Stimulated activated CD8-positive, alpha-beta memory T cell treated with anti-CD3 and anti-CD28 coated beads, Interleukin-4, amount 100 ng/mL, for 1 hour (primary cell): ENCODE measurements at places on chromosomes 13 and 19.

DNA sequence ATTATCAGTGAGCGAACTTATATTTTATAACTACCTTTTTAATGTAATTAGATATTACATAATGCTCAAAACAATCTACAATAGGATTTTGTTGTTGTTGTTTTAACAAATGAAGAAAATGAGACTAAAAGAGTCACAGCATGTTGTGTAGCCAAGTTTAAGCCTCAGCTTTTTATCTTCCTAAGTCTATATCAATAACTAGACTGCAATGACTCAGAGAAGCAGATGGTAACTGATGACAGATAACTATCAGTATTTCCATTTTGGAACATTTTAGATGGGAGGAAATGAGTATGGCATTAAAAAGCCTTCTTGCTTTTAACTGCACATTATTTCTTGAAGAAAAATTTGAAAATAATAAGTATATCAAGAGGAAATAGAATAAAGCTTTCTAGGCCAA, 825.2 kb downstream of the SLITRK1 start:
- DNase-seq = no peak

- no peak for DNase-seq
Observed at GRCh38 chr13:33494596-33495204, 209.1 kb upstream of the STARD13 start.

DNA sequence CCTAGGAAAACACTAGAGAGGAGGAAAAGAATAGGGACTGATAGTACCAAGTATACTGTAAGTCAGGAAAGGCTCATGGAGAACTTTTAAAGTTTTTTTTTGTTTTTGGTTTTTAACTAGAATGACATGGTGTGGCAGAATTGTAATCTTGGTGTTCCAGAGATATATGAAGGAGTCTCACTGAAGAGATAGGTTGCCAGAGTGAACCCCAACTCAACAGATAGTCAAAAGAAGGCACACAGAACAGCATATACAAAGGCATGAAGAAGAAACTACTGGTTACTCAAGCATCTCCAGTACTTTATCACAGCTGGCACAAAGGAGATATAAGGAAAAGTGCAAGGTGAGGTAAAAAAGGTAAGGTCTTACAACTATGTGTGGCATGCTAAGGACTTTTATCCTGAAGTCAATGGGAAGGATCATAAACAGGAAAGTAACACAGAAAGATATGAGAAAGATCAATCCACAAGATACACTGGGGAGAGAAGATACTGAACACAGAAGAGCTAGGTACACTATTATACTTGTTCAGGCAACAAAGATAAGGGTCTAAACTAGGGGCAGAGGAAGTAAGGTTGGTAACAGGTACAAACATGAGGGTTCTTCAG, 6.0 kb downstream of the KPNA3 start:
- DNase-seq = no peak

DNA sequence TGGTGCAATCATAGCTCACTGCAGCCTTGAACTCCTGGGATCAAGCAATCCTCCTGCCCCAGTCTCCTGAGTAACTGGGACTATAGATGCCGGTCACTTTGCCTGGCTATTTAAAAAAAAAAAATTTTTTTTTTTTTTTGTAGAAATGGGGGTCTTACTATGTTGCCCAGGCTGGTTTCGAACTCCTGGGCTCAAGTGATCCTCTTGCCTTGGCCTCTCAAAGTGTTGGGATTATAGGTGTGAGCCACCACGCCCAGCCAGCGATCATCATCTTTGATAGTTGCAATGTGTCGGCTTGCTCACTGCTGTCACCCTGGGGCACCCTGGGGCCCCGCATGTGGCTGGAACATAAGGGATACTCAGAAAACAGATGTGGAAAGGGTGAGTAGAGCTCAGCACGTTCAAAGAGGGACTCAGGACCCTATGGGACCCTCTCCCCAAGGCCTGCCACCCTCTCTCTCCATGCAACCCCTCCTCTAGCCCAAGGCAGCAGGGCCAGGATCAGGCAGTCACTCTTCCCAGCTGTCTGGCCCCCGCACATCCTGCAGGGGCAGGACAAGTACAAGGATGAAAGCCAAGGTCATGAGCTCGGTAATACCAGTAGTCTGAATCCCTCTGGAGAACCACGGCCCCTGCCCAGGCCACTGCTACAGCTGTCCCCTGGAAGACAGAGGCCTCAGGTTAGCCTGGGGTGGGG, 6.5 kb upstream of the CCL25 start:
- DNase-seq = no peak

- DNase-seq = no peak
Observed at GRCh38 chr13:24557081-24557480, 44.5 kb upstream of the PARP4 start.

- DNase-seq = no peak
Observed at GRCh38 chr13:91630946-91631345, 232.5 kb downstream of the GPC5 start.

DNA sequence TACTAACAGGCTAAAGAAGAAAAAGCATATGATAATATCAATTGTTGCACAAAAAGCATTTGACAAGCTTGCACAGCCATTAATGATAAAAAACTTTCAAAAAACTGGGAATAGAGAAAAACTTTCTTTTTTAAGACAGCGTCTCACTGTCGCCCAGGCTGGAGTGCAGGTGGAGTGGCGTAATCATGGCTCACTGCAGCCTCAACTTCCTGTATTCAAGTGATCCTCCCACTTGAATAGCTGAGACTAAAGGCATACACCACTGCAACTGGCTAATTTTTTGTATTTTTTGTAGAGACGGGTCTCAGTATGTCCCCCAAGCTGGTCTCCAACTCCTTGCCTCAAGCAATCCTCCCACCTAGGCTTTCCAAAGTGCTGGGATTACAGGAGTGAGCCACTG, 382.8 kb downstream of the TSHZ3 start:
- no peak for DNase-seq

- DNase-seq = no peak
Observed at GRCh38 chr19:18126097-18126496, 26.9 kb upstream of the PIK3R2 start.

DNA sequence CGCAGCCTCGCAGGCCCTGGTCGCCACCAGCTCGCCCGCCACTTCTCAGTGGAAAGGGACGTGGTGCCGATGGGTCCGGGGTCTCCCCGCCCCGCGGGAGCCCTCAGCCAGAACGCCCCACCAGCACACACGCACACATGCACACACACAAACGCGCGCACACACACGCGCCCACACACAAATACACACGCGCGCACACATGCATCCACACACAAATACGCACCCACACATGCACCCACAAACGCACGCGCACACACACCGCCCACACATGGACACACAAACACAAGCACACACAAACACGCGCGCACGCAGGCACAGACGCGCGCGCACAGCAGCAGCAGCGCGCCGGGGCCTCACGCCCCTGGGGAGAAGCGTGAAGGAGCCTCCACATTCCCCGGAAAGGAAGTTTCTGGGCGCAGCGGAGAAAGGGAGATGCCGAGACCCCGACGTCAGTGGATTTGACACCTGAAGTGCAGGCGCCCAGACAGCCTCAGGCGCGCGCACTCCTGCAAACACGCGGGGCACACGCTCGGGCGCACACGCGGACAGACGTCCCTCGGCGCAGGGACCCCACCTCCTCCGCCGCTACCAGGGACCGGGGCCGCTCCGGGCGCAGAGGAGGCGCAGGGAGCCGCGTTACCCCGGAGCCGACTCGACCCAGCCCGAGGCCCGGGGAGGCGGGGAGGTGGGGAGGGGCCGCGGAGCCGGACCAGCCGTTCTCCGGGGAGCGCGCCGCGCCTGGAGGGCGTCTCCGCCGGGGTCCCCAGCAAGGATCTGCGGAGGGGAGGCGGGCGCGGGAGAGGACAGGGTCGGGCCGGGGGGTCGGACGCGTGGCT, 622 bp downstream of the RASA3 start:
- no peak for DNase-seq

DNA sequence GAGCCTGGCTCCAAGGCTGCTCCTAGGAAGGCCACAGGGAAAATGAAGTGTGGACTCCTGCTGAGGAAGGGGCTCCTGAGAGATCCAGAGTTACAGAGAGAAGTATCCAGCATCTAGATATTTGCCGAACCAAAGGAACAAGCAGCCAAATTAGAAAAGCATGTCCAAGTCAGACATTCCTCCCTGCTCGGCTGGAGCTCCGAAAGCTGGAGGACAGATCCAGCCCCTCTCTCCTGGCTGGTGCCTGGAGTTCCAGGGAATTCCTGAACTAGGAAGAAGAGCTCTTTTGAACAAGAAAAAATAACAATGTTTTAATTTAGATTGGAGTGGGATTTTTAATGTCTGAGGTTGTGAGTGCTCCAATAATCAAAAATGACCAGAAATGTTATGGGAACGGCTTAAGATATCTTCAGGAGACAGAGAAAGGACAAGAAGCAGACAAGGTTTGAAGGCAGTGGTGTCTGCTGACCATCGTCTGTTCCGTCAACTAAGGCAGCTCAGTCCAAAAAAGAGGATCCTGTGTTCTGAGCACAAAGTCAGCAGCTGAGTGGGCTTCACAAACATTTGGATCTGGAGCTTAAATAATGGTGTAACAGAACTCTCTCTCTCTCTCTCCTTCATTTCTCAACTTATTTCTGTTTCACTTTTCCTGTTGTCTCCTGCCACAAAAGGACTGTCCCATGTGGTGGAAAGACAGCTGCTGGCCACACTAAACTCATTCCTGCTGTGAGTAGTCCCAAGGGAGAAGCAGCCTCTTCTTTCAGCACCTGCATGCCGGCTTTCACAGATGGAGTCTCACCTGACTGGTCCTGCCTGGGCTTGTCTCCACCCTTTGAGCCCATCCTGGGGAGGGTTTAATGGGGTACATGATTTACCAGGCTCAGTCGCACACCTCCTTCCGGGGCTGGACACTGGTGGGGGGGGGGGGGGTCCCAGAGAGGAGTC, 31.5 kb upstream of the IRS2 start:
- no peak for DNase-seq

DNA sequence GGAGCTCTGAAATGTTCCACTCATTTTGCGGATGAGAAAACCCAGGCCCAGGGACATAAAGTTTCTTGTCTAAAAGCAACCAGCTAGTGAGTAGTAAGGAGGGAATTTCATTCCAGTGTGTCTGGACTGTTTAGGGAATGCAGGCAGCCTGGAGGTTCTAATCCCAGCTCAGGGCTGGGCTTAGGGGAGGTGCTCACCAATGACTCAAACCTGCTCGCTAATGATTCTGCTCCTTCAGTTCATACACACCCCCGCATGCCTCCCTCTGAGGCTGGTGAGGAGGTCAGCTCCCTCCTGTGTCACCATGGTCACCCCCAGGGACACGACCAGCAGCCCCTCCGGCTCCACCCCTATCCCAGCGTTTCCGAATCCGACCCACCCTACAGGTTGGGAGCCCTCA, 34.6 kb downstream of the CYP4F2 start:
- DNase-seq = no peak

DNA sequence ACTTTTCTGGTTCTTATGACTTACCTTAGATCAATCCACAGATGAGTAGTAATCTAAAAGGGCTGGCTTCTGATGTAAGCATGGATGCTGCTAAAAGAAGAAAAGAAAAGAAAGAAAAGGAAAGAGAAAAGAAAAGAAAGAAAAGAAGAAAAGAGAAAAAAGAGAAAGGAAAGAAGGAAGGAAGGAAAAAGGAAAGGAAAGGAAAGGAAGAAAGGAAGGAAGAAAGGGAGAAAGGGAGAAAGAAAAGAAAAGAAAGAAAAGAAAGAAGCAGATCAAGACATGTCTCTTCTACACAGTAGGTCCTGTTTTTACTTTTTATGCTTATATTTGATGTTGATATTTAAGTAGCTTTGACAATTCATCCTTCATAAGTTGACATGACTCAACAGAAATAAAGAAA, 421.3 kb downstream of the DIAPH3 start:
- no peak for DNase-seq

- no peak for DNase-seq
Observed at GRCh38 chr13:50760751-50761150, 82.7 kb downstream of the DLEU7 start.

- DNase-seq = no peak
Observed at GRCh38 chr13:76610819-76611415, 275.3 kb downstream of the KCTD12 start.

DNA sequence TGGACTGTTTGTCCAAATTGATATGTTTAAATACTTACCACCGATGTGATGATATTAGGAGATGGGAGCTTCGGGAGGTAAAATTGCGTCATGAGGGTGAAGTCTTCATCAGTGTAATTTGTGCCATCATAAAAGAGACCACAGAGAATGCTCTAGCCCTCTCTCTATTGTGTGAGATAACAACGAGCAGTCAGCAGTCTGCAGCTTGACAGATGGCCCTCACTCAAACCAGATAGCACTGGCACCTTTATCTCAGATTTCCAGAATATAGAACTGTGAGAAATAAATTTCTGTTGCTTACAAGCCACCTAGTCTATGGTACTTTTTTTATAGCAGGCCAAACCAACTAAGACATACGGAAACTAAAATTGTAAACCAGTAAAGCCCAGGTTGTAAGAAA, 1718.9 kb upstream of the MIR17HG start:
- DNase-seq = no peak

GRCh38 chr19:28864024-28864503, 348.9 kb downstream of the UQCRFS1 start:
- no peak for DNase-seq

DNA sequence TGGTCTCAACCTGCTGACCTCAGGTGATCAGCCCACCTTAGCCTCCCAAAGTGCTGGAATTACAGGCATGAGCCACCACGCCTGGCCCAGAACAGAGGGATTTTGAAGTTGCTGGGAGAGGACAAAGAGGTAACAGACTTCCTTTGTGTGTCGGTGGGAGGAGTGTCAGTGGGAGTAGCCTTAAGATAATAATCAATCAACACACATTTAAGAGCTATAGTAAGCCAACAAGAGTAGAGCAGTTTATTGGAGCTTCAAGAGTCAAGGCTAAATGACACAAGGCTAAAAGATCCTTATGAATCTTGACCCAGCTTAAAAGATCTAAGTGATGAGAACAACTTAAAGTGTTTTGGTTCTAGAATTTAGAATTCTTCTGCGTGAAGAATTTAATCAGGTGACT, 47.3 kb upstream of the NBEA start:
- DNase-seq = no peak

- DNase-seq = no peak
Observed at GRCh38 chr13:20407759-20408158, 117.9 kb downstream of the CRYL1 start.

GRCh38 chr19:13778847-13779246, 4.6 kb downstream of the C19orf53 start:
- DNase-seq = no peak

DNA sequence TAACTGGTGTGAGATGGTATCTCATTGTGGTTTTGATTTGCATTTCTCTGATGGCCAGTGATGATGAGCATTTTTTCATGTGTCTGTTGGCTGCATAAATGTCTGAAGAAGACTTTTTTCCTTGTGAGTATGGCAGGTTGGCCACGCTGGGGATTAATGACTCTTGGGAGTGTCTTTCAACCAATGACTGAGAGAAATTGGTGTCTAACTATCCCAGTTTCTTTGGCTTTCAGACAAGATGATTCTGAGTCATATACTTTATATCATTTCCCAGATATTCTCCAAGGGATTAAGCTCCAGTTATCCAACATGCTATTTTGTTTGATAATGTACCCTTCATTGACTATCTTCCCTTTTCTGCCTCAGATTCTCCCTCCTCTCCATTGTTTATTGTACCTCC, 35.5 kb upstream of the CSNK1A1L start:
- no peak for DNase-seq
